ENCODE measurements at places on chromosomes 5 and 9.

- DNase-seq, result no peak
Measured at GRCh38 chr9:14466828-14467227, 152.9 kb upstream of the NFIB start.

- no peak for DNase-seq
Measured at GRCh38 chr9:84788803-84789462, 119.4 kb downstream of the NTRK2 start.

- DNase-seq, result no peak
Measured at GRCh38 chr5:153896117-153896516, 142.6 kb downstream of the FAM114A2 start.

GRCh38 chr5:102531506-102531905, 32.7 kb upstream of the SLCO6A1 start:
- DNase-seq, result no peak

DNA sequence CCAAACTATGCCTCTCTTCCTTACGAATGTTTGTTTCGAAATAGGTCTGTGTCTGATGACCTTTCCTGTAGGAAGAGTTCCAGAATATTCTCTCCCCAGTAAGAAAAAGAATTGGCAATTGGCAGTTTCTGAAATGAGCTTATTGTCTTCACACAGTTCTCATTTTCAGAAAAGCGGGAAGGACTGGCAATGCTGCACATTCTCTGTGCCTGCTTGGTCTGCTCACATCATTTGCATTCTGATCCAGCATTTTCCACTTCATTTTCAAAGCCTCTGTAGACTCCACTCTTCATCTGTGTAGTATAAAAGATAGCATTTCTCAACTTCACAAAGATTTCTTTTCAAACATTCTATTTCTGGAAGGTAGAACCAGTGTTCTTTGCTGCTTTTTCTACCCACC, 120.6 kb upstream of the CCDC112 start:
- DNase-seq, result no peak

GRCh38 chr5:143311955-143312354, 91.5 kb downstream of the NR3C1 start:
- DNase-seq, result no peak

DNA sequence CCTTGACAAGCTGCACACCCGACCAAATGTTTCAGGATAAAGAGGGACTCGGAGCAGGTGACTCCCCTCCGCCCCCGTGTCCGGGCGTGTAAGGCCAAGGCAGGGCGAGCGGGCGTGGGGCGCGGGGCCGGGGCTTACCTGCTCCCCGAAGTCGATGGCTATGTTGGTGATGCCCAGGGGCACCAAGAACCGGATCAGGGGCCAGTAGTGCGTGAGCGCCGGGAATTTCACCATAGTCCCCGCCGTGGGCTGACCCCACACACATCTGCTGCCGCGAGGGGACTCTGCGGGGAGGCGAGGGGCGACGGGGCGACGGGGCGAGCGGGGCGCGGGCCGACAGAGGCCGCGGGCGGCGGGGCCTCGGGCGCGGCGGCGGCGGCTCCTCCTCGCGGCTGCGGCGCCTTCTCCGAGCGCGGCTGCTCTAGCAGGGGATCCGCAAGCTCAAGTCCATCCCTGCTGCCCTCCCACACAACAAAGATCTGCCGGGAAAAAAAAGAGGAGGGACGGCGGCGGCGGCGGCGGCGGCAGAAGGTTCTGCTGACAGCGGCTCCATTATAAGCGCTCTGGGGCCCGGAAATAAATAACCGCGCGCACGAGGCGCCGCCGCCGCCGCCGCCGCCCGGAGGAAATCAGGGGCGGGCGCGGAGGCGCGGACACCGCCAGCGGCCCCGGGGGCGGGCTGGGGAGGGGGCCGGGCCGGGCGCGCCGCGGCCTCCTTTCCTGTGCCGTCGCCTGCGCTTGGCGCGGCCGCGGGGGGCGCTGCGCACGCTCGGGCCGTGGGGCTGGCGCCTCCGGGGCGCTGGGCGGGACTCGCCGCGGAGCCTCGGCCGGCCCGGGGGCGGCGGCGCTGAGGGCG, at the start of gene ANKH:
Gene ANKH, minus strand, starts transcription at position 565 of the 856 bp plus-strand sequence. Its CDS starts 331 bp downstream, at position 234.
- DNase-seq, result no peak

- DNase-seq, result no peak
Measured at GRCh38 chr9:13443346-13444244, 164.1 kb upstream of the MPDZ start.

- no peak for DNase-seq
Measured at GRCh38 chr9:76927540-76928240, 21.8 kb upstream of the PRUNE2 start.

GRCh38 chr9:132044176-132044875, 35.3 kb downstream of the MED27 start:
- no peak for DNase-seq

- no peak for DNase-seq
Measured at GRCh38 chr5:146574713-146575112, 58.7 kb upstream of the GPR151 start.

GRCh38 chr5:119009131-119009530, 20.8 kb upstream of the DTWD2 start:
- DNase-seq, result no peak

DNA sequence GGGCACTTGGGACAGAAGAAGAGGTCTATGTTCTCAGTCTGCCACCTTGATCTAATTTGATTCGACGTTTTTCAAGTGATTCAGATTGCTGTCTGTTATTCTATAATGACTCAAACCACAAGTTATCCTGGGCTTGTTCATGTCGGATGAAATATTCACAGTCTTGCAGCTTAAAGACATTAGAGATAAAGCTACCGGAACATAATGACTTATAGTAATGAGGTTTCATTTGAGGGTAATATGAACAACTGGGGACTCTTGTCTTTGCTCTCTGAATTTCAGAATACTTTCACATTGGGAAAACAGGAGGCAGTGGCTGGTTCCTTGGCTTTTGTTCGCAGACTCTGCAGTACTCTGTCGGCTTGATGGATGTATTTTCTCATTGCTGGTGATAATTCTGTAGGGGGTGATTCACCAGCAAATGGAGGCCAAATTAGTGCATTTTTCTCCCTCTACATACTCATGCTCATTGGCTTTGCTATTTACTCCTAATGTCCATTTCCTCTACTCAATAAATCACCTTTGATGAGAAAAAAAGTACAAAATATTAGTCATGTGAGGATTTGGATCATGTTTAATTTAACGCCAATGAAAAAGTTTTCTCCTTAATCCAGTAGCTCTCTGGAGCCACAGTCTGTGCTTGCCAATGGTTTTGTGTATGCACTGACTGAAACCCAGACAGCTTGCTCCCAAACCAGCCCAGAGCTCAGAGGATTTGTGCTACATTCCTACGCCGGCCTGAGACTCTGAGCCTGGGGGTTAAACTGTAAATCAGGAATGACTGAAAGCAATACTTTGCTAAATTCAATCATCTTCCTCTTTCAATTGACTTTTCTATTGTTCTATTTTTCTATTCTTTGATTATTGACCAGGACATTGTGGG, 154.7 kb upstream of the ANKH start:
- DNase-seq, result no peak

DNA sequence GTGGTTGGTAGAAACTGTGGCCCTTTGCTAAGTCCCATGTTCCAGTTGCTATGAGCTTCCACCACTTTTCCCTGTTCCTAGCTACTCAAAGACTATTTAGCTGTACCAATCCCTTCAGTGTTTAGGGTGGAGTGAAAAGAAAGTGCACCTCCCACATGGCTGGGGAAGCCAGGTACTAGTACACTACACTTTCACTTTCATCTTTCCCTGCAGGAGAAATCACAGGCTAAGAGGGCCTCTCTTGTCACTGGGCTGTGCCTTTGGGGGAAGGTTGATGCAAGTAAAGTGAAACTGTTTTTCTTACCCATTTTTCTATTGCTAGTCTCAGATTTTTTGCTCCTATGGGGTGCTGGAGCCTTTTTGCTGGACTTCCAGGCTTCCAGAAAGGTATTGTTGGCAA, 33.5 kb upstream of the CKS2 start:
- DNase-seq, result no peak

GRCh38 chr5:44646016-44646415, 162.7 kb upstream of the MRPS30 start:
- no peak for DNase-seq

- DNase-seq, result no peak
Measured at GRCh38 chr9:93219692-93220091, 35.8 kb downstream of the WNK2 start.

GRCh38 chr5:136018814-136019783, 9.7 kb upstream of the TGFBI start:
- DNase-seq, result no peak

- DNase-seq, result no peak
Measured at GRCh38 chr9:85599540-85600105, 142.1 kb downstream of the AGTPBP1 start.

GRCh38 chr5:139942243-139942642, 100.9 kb downstream of the NRG2 start:
- no peak for DNase-seq

- DNase-seq, result no peak
Measured at GRCh38 chr5:54480296-54480695, 24.8 kb downstream of the HSPB3 start.

- DNase-seq, result no peak
Measured at GRCh38 chr9:82466616-82467260, 478.2 kb downstream of the SPATA31D1 start.

- no peak for DNase-seq
Measured at GRCh38 chr5:169717288-169717687, 80.2 kb downstream of the DOCK2 start.

- DNase-seq, result no peak
Measured at GRCh38 chr5:87413343-87413645, 564 bp upstream of the CCNH start.

GRCh38 chr9:136921307-136921706, 23.2 kb downstream of the FBXW5 start:
- DNase-seq, result no peak

- DNase-seq, result no peak
Measured at GRCh38 chr9:136862849-136863622, 3.1 kb downstream of the EDF1 start.

DNA sequence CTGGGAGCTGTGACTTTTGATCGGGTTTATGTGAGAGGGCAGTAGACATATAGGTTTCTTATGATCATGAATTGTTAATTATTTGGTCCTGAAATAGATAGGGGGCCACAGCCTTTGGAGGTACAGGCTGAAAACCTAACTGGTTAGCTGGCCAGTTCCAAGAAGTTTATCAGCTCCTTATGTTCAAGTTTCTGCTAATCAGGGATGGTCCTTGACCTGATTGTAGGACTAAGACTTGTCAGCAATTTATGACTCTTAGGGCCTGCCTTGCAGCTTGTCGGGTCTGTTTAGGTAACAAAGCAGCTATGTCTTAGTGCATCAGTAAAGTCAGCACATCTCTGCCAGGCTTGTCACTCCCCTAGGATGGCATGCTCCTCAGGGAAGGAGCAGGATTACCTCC, 151.8 kb upstream of the RUSC2 start:
- no peak for DNase-seq

DNA sequence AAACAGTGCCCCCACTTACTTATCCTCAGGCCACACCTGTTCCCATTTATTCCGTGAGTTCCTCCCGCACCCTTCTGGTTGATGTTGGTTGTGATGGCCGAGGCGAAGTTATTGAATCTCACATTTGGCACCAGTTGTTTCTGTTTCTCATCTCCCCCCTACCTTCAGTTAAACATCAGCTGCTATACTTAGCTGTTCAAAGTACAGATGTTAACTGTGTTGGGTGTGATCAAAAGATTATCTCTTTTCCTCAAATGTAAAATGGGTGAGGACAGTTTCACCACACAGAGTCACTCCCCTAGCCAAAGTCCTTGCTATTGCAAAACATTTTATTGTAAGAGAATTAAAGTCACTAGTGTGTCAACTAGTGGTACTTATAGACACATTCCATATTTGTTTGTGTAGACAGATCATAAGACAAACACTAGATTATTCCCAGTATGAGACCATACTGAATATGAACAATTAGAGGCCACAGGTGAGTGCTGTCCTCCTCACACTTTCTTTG, 43.2 kb upstream of the PRSS3 start:
- no peak for DNase-seq

DNA sequence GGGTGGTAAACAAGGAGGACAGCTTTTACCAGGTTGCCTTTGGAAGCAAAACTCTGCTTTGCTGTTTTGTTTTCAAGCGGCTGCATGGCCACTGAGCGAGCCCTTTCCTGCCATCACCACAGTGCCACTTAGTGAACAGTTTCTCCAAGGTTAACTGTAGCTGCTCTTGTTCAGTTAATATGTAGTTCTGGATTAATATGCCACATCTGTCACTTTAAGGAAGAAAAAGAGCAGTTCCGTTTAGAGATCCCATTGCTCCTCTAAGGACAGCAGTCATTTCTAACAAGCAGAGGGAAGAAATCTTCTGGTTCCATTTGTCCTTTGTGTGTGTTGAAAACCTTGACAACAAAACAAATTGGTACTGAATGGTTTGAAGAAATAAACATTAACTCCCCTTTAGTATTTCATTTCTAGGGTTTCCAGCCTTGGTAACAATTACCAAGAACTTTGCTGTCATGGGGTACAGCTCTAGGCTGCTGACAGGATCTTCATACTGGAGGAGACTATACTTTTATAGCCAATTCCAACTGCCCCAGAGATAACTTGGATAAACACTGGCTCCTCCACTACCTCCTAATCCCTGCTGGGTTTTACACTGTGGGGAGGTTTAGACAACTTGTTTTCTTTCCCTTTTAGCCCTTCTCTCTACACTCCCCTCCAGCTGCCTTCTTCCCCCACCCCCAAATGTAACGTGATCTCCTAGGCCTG, 10.3 kb upstream of the ABL1 start:
- DNase-seq, result no peak

GRCh38 chr5:92308679-92309078, 925.6 kb upstream of the ARRDC3 start:
- DNase-seq, result no peak

DNA sequence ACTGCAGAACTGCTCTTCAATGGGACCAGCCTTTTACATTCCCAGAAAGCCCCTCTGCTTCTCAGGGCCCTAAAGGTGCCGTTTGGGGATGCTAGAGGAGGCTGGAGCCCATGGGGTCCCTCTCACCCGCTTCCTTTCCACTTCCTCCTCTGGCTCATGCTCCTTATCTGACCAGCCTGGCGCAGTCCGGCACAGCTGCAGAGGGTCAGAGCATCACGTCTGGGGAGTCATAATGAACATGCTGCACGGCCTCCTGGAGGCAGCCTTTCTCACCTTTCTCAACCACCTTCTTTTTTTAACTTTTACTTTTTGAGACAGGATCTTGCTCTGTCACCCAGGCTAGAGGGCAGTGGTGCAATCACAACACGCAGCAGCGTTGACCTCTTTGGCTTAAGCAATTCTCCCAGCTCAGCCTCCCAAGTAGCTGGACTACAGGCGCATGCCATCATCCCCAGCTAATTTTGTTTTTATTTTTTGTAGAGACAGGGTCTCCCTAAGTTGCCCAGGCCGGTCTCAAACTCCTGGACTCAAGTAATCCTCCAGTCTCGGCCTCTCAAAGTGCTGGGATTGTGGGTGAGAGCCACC, 15.1 kb upstream of the TCF7 start:
- DNase-seq, result no peak
